ENCODE measurements at places on chromosomes 11 and 22. TPM values are rescaled to one million over a fixed set of nuclear protein-coding genes. Genes with fewer than 3 reads are reported as not detected.

GRCh38 chr11:12841946-12842630, 167.0 kb upstream of the RASSF10 start:
- H3K4me3 ChIP-seq: no peak overlapping the region
- peaks cover 68% of the 10 kb centered on the region for H3K4me1 ChIP-seq
- DNase-seq: peak; percentile 78
- no peaks in the 10 kb centered on the region for H3K27me3 ChIP-seq
- H3K36me3 ChIP-seq: no peaks in the 10 kb centered on the region

DNA sequence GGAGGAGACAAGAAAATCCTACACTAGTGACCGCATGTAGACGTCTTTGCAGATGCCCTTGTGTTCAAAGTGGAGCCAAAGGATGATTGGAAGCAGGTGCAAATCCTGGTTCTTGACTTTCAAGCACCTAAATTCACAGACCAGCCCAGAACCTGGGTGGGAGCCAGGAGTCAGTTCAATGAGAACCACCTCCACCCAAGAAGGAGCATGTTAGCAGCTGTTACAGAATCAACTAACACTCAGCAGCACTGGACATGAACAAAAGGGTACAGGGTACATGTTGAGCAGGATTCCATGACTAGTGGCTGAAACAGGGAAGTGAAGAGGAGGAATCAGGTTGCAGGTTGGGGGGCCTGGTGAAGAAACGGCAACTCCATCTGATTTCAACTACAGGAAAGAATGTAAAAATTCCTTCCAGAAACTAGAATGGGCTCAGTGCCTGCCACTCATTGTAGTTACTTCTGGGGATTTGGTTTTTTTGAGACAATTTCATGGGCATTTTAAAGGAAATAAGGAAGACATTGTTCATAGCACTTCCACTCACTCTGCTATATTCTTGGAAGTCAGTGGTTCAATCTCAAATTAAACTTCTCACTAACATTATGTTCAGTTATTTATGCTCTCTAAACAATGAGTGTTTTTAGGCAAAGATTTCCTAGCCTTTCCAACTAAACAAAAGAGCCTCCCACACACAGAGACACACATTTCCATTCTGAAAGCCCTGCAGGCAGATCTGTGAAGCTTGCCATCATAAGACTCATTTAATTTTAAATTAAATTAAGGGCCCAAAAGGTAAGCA, 173.3 kb downstream of the CADM1 start:
- no peaks in the 10 kb centered on the region for H3K27me3 ChIP-seq
- H3K4me1 ChIP-seq: peaks cover 6% of the 10 kb centered on the region
- no peaks in the 10 kb centered on the region for H3K36me3 ChIP-seq

Gene CFAP300
- 1.1 TPM for total RNA-seq

Gene JAML
- not detected for total RNA-seq

GRCh38 chr11:68978931-68979594, 1.7 kb downstream of the MRGPRD start:
- no peaks in the 10 kb centered on the region for H3K27me3 ChIP-seq
- no peak for DNase-seq
- H3K27ac ChIP-seq: no peak overlapping the region
- H3K4me1 ChIP-seq: no peaks in the 10 kb centered on the region
- no peaks in the 10 kb centered on the region for H3K36me3 ChIP-seq
- no peak overlapping the region for H3K4me3 ChIP-seq

GRCh38 chr11:78615724-78616123, 41.1 kb upstream of the NARS2 start:
- no peaks in the 10 kb centered on the region for H3K36me3 ChIP-seq
- no peaks in the 10 kb centered on the region for H3K4me1 ChIP-seq
- no peak overlapping the region for H3K27ac ChIP-seq
- no peak overlapping the region for H3K4me3 ChIP-seq

DNA sequence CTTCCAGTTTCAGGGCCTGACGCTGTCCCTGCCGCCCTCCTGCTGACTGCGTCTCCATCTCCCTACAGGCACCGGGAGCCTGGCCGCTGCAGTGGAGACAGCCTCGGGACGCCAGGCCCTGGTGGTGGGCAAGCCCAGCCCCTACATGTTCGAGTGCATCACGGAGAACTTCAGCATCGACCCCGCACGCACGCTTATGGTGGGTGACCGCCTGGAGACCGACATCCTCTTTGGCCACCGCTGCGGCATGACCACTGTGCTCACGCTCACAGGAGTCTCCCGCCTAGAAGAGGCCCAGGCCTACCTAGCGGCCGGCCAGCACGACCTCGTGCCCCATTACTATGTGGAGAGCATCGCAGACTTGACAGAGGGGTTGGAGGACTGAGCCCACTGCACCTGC, 7.0 kb downstream of the PDXP start:
- peaks cover 13% of the 10 kb centered on the region for H3K4me1 ChIP-seq
- H3K27me3 ChIP-seq: no peaks in the 10 kb centered on the region
- H3K36me3 ChIP-seq: peaks cover 3% of the 10 kb centered on the region
- H3K4me3 ChIP-seq: no peak overlapping the region

DNA sequence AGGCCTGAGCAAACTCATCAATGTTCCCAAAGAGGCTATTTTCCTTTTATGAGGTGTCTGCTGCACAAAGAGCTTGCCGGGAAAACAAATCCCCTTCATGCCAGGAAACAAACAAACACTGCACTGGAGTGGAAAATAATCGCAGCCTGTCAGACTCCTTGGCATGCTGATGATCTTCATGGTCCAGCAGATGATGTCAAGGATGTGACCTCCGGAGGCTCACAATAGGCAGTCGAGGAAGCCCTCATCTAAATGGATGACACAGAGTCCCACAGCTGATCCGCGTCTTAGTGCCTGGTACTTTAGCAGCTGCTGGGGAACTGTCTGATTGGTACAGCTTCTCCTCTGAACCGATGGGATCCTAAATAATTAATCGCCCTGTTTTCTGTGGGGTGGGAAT, 187.6 kb downstream of the TENM4 start:
- no peak overlapping the region for H3K4me3 ChIP-seq
- no peaks in the 10 kb centered on the region for H3K27me3 ChIP-seq
- H3K4me1 ChIP-seq: no peaks in the 10 kb centered on the region
- no peaks in the 10 kb centered on the region for H3K36me3 ChIP-seq
- no peak for DNase-seq

Gene PPP1R14B
- 220 TPM for total RNA-seq

GRCh38 chr22:19990609-19991394, 25.8 kb downstream of the ARVCF start:
- no peaks in the 10 kb centered on the region for H3K36me3 ChIP-seq
- no peak for DNase-seq
- no peak overlapping the region for H3K4me3 ChIP-seq
- no peaks in the 10 kb centered on the region for H3K27me3 ChIP-seq
- H3K27ac ChIP-seq: no peak overlapping the region
- no peaks in the 10 kb centered on the region for H3K4me1 ChIP-seq

GRCh38 chr22:32850591-32851517, 49.3 kb downstream of the TIMP3 start:
- no peak for DNase-seq
- H3K27me3 ChIP-seq: no peaks in the 10 kb centered on the region
- peaks cover 24% of the 10 kb centered on the region for H3K4me1 ChIP-seq
- peaks cover 7% of the 10 kb centered on the region for H3K36me3 ChIP-seq
- H3K4me3 ChIP-seq: no peak overlapping the region

DNA sequence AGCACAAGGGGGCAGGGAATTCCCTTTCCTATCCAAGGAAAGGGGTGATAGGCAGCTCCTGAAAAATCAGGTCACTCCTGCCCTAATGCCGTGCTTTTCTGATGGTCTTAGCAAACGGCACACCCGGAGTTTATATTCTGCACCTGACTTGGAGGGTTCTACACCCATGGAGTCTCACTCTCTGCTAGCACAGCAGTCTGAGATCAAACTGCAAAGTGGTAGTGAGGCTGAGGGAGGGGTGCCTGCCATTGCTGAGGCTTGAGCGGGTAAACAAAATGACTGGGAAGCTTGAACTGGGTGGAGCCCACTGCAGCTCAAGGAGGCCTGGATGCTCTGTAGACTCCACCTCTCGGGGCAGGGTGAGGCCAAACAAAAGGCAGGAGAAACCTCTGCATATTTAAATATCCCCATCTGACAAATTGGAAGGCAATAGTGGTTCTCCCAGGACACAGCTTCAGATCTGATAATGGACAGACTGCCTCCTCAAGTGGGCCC, 194.7 kb downstream of the OR4A47 start:
- no peak overlapping the region for H3K4me3 ChIP-seq
- no peak overlapping the region for H3K27ac ChIP-seq
- no peaks in the 10 kb centered on the region for H3K27me3 ChIP-seq
- H3K36me3 ChIP-seq: no peaks in the 10 kb centered on the region
- DNase-seq: no peak
- no peaks in the 10 kb centered on the region for H3K4me1 ChIP-seq

GRCh38 chr22:39616051-39616450, 45.5 kb downstream of the CACNA1I start:
- no peak overlapping the region for H3K27ac ChIP-seq
- no peaks in the 10 kb centered on the region for H3K4me1 ChIP-seq
- H3K27me3 ChIP-seq: no peaks in the 10 kb centered on the region

- H3K36me3 ChIP-seq: peaks cover 3% of the 10 kb centered on the region
- H3K4me1 ChIP-seq: peaks cover 40% of the 10 kb centered on the region
- DNase-seq: peak; percentile 96
- H3K27me3 ChIP-seq: no peaks in the 10 kb centered on the region
- H3K27ac ChIP-seq: peak overlapping the region; percentile 91
These were observed 19.6 kb downstream of the KCTD21 start for GRCh38 chr11:78168539-78169477.

DNA sequence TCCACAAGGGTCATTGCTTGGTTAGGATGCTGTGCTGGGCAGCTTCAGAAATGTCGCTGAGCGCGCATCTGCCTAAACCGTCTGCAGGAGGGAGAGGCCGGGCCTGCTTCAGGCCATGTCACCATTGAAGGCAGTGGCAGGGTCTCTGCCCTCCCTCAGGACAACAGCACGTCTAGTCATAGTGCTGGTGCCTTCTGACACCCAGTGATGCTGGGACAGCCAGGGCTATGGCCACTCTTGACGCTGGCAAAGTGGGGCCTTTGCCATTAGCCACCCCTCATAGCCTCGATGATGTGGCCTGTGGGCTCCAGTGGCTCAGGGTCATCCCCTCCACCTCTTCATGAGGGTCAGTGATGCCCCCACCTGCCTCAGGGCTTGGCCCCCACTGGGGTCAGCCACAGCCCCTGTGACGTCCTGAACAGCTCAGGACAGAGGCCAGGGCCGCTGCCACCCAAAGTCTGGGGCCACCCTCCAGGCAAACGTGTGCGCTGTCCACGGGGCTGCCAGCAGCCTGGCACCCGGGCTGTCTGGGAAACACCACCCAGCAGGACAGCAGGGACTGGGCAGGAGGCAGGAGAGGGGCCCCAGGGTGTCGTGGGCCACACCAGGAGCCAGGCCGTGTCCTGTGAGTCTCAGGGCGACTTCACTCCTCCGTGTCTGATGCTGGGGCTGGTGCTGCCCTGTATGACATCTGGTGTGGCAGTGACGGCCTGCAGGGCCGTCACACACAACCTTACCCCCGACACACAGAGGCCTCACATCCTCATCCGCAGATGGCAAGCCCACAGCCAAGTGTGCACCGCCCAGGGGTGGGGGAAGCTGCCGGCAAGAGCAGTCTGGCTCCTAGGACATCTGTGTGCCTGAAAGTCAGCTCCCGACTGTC, 42.5 kb downstream of the CERK start:
- H3K27me3 ChIP-seq: no peaks in the 10 kb centered on the region
- no peaks in the 10 kb centered on the region for H3K4me1 ChIP-seq
- H3K4me3 ChIP-seq: no peak overlapping the region
- H3K27ac ChIP-seq: no peak overlapping the region
- H3K36me3 ChIP-seq: peaks cover 67% of the 10 kb centered on the region

DNA sequence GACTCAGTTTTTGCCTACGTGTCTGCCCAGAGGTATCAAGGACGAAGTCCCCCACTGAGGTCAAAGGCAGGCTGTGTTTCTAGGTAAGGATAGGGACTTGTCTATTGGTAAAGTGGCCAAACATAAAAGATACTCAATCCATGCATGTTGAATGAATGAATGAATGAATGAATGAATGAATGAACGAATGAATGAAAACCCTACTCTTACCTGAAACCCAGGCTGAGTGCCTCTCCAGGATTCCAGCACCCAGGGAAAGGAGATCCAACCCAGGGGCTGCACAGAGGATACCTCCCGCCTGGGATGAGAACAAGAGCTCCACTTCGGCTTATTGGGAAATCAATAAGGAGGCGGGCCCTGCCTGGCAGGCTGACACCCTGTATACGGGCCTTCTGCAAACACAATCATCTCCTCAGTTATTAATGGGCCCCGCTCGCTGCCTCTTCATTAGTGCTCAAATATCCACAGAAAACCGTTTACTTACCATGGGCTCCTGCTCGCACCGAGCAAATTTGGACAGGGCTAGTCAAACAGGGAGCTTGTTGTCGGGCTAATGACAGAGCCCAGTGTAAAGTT, 177.4 kb downstream of the BUD13 start:
- no peak for DNase-seq
- peaks cover 10% of the 10 kb centered on the region for H3K27me3 ChIP-seq
- no peak overlapping the region for H3K27ac ChIP-seq
- H3K4me1 ChIP-seq: no peaks in the 10 kb centered on the region

- H3K27me3 ChIP-seq: peaks cover 95% of the 10 kb centered on the region
- H3K4me3 ChIP-seq: peak overlapping the region; percentile 90
- H3K27ac ChIP-seq: no peak overlapping the region
- no peaks in the 10 kb centered on the region for H3K36me3 ChIP-seq
- no peaks in the 10 kb centered on the region for H3K4me1 ChIP-seq
- DNase-seq: peak; percentile 16
These were observed 80.0 kb upstream of the PPARA start for GRCh38 chr22:46070215-46070802.

- H3K4me3 ChIP-seq: peak within 1 kb of the TSS; percentile 39
- no peaks in the 10 kb centered on the region for H3K36me3 ChIP-seq
- DNase-seq: peak; percentile 59
- H3K4me1 ChIP-seq: peaks cover 4% of the 10 kb centered on the region
- no peak within 1 kb of the TSS for H3K27ac ChIP-seq
These were observed at the start of gene NELL1 for GRCh38 chr11:20668844-20669819. TSS of gene NELL1 (plus strand) at chr11:20669586.

Gene VPREB1
- total RNA-seq: not detected

Gene B3GAT1
- total RNA-seq: 1.5 TPM

- no peaks in the 10 kb centered on the region for H3K36me3 ChIP-seq
- peaks cover 14% of the 10 kb centered on the region for H3K4me1 ChIP-seq
These were observed 117.3 kb upstream of the TEAD1 start for GRCh38 chr11:12556788-12557384.

DNA sequence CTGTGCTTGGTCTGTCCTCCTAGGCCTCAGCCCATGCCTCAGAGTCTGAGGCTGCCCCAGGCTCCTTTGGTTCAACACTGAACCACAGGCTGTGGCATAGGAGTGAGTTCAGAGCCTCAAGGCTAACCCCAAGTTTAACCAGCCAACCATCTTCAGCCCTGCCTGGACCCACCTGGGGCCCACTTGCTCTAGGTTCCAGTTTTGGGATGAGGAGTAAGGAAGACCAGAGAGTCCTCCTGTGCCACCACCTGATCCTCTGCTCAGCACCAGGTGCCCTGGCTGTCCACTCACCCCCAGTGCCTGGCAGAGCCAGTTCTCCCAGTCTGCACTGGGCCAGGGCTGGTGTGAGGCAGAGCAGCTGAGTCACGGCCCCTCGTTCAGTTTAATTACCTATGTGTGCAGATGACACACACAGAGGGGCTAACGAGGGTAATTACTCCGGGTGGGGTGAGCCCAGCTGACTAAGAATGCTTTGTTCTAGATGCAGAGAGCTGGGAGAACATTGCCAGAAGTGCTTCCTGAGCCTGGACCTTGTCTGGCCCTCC, 12.0 kb upstream of the TMPRSS13 start:
- no peak overlapping the region for H3K4me3 ChIP-seq
- H3K27ac ChIP-seq: no peak overlapping the region
- H3K27me3 ChIP-seq: no peaks in the 10 kb centered on the region
- peaks cover 10% of the 10 kb centered on the region for H3K4me1 ChIP-seq
- no peak for DNase-seq

Gene ST14
- total RNA-seq: 0.12 TPM

GRCh38 chr22:36369922-36370791, 17.6 kb downstream of the MYH9 start:
- no peaks in the 10 kb centered on the region for H3K27me3 ChIP-seq
- peak; percentile 77 for DNase-seq
- H3K4me1 ChIP-seq: peaks cover 74% of the 10 kb centered on the region
- no peak overlapping the region for H3K4me3 ChIP-seq
